ENCODE measurements at places on chromosomes 2 and 18. TPM values are rescaled to one million over a fixed set of nuclear protein-coding genes. Genes with fewer than 3 reads are reported as not detected.

The CRYGD gene
- not detected for total RNA-seq

The ONECUT2 gene
- 0.06 TPM for total RNA-seq

The CYRIA gene
- total RNA-seq, result 30.8 TPM

The RAD51AP2 gene
- total RNA-seq, result not detected

The EPB41L3 gene
- total RNA-seq, result 27.3 TPM

Data from bladder microvascular endothelial cell (primary cell).